ENCODE measurements at places on chromosomes 16 and 17. TPM values are rescaled to one million over a fixed set of nuclear protein-coding genes. Genes with fewer than 3 reads are reported as not detected.

The CPHXL2 gene
- total RNA-seq, result not detected

The TEKT5 gene
- total RNA-seq, result not detected

The TERB1 gene
- not detected for total RNA-seq

The NPIPB8 gene
- total RNA-seq, result 0.34 TPM

The MYH8 gene
- 0.11 TPM for total RNA-seq

The TBC1D3C gene
- 0.69 TPM for total RNA-seq

The ELMO3 gene
- total RNA-seq, result 1.8 TPM

The TSPAN10 gene
- 8.5 TPM for total RNA-seq

The OR4D1 gene
- not detected for total RNA-seq

The NKIRAS2 gene
- total RNA-seq, result 41.2 TPM

The KREMEN2 gene
- 1.5 TPM for total RNA-seq

The MYOCD gene
- 0.06 TPM for total RNA-seq

The TMEM219 gene
- 91.0 TPM for total RNA-seq

The KRT33B gene
- total RNA-seq, result not detected

The CPSF4L gene
- not detected for total RNA-seq

The LPCAT2 gene
- total RNA-seq, result 6.8 TPM

The LRRC36 gene
- not detected for total RNA-seq

The CCL4L2 gene
- not detected for total RNA-seq

The CAVIN1 gene
- 325 TPM for total RNA-seq

The VAT1L gene
- not detected for total RNA-seq
